ENCODE measurements at places on chromosomes 6 and 20.

- no peak for DNase-seq
These were observed 59.5 kb downstream of the NINL start for GRCh38 chr20:25525867-25526266.

GRCh38 chr20:21083825-21084325 lies 22.3 kb downstream of the LINC00237 start:
- no peak for DNase-seq

DNA sequence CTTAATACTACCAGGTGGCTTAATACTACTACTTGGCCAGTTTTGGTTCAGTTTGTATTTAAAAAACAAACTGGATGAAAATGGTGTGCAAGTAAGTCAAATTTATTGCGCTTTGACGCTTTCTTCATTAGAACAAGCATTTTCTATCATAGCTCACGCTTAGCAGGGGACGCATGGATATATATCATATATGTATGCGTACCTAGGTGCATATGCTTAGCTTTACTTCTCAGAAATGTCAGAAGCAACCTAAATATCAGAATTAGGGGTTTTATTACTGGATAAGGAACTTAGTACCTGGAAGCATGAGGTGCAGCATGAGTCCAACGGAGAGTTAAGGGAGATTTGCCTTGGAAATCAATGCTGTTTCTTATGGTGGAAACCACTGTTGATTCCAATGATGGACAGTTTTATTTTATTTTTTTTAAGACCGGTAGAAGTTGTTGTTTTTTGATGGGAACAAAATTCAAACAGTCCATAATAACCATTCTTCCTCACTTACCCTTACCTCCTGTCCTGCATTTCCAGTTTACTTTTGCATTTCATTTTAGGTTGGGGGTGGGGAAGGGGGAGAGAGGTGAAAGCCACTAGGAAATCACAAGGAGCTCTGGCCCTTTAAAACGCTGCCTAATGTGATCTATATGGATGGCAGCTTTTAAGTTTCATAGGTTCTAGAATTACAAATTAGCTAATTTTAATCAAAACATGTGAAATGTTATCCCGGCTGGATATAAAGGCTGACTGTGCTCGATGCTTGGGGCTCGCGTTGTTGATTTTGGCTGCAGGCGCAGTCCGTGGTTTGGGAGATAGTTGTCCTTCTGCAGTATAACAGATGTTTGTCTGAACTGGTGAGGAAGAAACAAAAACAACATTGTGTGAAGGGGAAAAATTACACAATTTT lies 2.1 kb downstream of the SOBP start:
- no peak for DNase-seq

DNA sequence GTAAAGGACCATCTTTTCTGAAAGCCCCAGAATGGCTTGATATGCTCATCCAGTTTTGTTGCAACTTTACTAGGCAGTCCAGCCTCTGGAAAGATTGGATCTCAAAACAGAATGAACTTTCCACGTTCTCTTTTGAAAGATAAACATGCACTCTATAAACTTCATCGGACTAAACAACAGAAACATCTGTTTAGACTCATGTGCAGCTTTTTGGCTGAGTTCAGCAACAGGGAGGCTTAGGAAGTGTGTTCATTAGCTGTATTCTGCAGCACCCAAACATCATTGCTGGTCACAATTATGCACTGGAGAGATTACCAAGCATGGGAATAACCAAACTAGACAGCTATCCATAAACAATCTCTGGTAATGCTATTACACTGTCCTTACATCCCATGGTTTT lies 180.5 kb downstream of the TENT5A start:
- no peak for DNase-seq

DNA sequence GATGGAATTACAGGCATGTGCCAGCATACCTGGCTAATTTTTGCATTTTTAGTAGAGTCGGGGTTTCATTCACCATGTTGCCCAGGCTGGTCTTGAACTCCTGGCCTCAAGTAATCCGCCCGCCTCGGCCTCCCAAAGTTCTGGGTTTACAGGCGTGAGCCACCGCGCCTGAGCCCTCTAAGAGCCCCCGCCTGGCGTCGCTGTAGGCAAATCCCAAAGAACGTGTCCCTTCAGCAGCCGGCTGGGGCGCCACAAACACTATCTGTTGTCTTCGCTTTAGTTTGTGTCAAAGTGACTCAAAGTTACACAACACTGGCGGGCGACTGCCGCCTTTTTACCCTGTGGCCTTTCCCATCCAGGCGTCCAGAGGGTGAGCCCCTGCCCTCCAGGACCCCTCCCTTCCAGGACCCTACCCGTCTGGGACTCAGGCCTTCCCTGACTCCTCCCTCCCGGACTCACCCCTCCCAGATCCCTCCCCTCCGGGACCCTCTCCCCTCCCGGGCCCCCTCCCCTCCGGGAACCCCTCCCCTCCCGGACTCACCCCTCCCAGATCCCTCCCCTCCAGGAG lies 940 bp upstream of the ADRM1 start:
- peak; percentile 87 for DNase-seq

GRCh38 chr6:16420715-16421461 lies 182.5 kb downstream of the GMPR start:
- no peak for DNase-seq

DNA sequence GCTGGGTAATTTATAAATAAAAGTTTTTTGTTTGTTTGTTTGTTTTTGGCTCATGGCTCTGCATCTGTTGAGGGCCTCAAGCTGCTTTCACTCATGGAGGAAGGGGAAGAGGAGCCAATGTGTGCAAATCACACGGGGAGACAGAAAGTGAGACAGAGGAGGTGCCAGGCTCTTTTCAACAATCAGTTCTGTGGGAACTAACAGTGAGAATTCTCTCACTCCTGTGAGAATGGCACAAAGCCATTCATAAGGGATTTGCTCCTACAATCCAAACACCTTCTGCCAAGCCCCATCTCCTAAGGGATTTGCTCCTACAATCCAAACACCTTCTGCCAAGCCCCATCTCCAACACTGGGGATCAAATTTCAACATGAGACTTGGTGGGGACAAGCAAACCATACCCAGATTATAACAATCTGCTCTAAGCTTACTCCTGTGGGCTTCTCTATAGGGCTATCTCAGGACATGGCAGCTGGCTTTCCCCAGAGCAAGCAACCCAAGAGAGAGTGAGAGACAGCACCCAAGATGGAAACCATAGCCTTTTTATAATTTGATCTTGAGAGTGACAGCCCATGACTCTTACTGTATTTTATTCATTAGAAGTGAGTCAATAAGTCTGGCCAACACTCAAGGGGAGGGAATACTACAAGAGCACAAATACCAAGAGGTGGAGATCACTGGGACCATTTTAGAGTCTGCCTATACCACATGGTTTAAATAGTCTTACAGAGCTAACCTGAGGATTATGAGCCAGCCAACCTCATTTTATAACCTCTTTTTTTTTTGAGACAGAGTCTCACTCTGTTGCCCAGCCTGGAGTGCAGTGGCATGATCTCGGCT lies 22.8 kb upstream of the LRRC1 start:
- DNase-seq: no peak

DNA sequence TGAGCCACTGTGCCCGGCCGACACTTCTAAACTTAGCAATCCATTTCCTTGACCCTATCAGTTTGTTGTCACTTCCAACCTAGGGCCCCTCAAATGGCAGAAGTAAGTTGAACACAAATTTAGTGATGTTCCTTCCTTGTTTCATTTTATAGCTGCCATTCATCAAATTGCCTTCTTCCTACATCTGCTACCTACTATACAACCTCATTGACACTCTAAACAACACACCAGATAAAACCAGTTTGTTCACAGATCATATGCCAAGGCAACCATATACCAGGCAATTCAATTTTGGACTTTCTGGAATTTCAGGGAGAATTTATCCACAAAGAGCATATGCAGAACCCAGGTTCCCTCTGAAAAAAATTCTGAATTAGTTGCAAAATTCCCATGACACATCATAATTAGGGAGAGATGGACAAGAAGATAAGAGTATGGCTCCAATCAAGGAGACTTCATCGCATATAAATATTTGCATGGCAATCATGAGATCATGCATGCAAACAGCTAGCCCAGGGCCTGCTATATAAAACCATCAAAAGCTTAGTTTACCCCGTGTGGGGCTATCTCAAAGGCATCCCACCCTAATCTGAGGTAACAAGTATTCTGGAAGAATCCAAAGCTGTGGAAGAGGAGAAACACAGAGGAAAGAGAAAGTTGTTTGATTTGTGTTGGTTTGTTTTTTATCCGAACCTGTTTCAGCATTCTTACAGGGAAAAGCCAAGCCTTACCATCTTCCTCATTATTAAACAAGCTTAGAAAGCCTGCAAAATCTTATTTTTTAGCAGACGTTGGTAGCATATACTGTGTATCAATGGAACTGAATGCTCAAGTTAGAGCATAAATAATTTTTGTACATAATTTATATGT lies 132.8 kb upstream of the TNFAIP3 start:
- no peak for DNase-seq

GRCh38 chr6:125792172-125792571 lies 1.4 kb downstream of the NCOA7 start:
- DNase-seq: no peak

DNA sequence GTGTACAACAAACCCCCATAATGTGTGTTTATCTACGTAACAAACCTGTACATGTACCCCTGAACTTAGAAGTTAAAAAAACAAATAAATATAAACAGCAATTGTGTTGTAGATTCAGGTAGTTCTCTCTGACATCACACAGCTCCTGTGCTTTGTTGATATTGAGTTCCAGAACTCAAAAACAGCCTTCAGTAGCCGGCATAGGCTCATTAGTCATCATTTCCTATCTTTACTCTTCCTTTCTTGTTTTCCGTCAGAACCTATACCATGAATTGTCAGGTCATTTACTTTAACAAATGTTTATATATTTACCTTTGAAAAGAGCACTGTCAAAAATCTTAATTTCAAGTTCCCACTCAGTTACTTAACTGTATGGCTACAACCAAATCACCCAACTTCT lies 88.8 kb downstream of the ADTRP start:
- DNase-seq: no peak

GRCh38 chr20:57526087-57526884 lies 1.3 kb upstream of the CTCFL start:
- DNase-seq: peak; percentile 74

DNA sequence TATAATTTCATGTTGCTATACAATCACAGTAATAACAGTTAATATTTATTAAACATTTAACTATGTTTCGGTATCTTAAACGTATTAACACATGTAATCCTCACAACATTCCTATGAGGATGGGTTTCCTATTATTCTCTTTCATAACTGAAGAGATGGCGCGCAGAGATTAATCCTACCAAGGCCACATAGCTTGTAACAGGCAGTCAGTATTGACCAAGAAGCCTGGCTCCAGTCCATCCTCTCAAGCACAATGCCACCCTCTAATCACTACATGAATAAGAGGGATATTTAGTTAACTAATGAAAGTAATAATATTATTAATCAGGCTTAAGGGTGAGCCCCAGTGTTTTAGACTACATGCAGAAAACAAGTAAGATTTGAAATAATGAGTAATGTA lies 149.7 kb upstream of the SIM1 start:
- DNase-seq: no peak

GRCh38 chr20:54168961-54169862 lies 4.6 kb downstream of the CYP24A1 start:
- no peak for DNase-seq

- no peak for DNase-seq
These were observed 733.3 kb downstream of the HACE1 start for GRCh38 chr6:104126315-104127005.

DNA sequence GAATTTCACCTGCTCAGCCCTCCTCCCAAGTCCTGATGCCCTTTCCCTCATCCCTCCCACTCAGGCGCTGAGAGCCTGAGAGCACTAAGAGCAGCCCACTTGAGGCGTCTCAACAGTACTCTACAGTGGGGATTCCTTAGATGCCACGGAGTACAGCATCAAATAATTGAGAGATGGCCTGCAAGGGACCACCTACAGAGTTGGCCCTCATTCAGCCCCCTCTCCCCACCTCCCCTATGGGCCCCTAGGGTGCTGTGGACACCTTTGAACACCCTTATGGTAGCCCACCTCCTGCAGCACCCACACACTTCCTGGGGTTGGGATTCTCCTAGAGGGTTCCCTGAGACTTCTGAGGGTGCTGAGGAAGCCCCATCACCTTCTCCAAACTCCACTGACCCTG lies 37.1 kb upstream of the SIRPG start:
- no peak for DNase-seq

- no peak for DNase-seq
These were observed 46.4 kb upstream of the DDR1 start for GRCh38 chr6:30837870-30838269.

DNA sequence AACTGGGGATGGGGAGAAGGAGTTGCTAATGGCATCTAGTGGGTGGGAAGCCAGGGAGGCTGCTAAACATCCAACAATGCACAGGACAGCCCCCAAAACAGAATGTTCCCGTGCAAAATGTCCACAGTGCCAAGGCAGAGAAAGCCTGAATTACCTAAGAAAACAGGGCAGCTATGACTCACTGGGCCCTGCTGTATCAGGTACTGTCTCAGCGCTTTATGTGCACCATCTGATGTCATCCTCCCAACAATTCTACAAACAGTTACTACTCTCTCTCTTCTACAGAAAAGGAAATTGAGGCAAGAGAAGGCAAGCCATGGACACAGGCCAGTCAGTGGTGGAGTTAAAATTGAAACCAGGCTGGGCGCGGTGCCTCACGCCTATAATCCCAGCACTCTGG lies 3.1 kb downstream of the YTHDF1 start:
- DNase-seq: no peak

DNA sequence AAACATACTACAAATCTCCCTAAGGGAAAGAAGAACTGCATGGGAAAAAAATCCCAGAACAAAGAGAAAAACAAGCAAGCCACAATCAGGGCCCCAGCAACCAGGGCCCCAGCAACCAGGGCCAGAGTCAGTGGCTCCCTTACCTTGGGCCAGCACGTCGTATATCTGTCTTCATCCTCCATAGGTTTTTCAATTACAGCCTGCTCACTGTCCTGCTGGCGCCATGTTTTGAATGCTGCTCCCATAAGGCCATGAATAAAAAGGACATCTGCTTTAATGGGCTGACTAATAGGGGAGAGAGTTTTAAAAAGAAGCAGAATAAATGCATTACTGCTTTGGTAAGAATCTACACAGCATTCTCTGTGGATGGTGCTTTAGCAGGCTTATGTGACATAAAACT lies 49.2 kb downstream of the SERAC1 start:
- no peak for DNase-seq

- no peak for DNase-seq
These were observed 98.8 kb upstream of the HDGFL1 start for GRCh38 chr6:22470454-22471131.

DNA sequence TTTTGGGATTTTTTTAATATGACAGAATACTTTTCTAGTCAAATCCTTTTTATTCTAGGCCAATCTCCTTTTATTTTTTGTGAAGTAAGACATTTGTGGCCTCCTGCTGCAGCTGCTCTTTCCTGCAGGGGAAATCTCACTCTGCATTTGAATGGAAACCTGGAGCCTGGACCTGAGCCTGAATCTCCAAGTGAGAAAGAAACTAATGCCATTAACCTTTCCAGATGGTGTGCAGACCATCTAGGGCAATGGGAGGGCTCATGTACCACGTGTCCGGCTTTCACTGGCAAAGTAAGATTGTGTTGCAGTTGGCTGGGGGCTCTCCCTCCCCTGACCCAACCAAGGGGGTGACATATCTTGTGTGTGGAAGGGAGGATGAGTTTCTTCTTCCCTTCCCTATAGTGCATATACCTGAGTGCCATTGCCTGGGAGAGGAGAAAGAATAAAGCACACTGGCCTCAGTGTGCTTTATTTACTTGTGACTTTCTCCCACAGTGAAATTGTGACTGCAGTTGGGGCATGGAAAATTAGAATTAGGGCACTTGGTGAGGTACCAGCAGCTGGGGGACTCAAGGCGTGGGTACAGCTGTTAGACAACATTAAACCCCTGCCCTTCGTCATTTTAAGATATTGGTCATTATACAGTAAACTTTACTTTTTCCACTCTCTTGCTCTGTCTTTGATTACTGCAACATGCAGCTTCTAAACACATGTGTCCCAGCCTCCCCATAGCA lies 159.8 kb upstream of the RIN2 start:
- no peak for DNase-seq

Data from H1 (cell line).